ENCODE measurements at places on chromosomes 4 and X. TPM values are rescaled to one million over a fixed set of nuclear protein-coding genes. Genes with fewer than 3 reads are reported as not detected.
A peak's percentile ranks its signal among the peaks of the same experiment; 100 is the strongest.

GRCh38 chr4:76705472-76705871, 192.5 kb downstream of the SOWAHB start:
- no peaks in the 10 kb centered on the region for H3K36me3 ChIP-seq
- no peak overlapping the region for H3K4me3 ChIP-seq
- no peaks in the 10 kb centered on the region for H3K27me3 ChIP-seq
- DNase-seq = no peak
- H3K27ac ChIP-seq = no peak overlapping the region
- H3K4me1 ChIP-seq = peaks cover 12% of the 10 kb centered on the region

DNA sequence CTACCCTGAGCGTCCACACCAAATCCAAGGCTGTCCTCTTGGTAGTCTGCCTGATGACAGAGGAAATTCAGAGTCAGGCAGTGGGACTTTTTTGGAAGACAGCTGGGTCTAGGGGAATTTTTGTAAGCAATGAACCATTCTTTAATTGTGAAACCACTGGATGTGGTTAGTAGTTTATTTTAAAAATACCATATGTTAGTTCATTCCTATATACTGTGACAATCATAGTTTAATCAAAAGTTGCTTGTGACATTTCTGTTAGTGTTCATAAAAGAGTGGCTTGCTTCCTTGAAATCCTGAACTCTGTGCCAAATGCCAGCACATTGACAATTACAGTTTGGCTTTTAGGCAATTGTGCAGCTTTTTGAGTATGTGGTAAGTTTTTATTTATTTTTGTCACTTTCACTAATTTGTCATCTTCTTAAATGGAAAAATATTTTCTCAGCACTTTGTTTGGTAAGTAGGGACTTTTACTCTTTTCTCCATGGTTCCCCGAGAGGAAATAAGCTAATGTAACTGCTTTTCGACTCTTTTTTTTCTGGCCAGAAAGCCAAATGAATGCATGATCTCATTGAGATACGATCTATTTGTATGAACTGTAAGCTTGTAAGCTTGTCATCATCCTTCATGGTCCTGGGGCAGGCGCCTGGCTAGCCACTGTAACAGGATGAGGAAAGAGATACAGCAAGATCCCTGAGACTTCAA, 72.6 kb upstream of the SLC4A4 start:
- H3K4me3 ChIP-seq = no peak overlapping the region
- H3K27me3 ChIP-seq = no peaks in the 10 kb centered on the region
- no peaks in the 10 kb centered on the region for H3K36me3 ChIP-seq
- no peak overlapping the region for H3K27ac ChIP-seq

DNA sequence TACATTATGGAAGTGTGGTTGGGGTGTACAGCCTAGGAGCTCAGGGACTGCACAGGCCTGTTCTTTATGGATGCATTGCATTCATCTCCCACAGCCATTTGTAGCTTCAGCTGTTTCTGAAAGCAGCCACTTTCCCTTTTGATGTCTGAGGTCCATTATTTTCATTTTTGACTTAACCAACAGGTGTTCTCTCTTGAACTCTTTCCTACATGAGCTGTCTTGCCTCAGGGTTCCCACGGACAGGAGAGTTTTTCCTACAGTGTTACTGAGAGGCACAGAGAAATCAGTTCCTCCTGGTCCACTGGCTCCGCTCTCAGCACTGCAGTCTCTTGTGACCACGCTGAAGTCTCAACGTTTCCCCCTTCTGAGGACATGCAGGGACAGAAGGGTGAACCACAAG, 87.2 kb downstream of the RASL11B start:
- no peak for DNase-seq
- H3K27me3 ChIP-seq = no peaks in the 10 kb centered on the region
- no peak overlapping the region for H3K4me3 ChIP-seq
- peaks cover 37% of the 10 kb centered on the region for H3K4me1 ChIP-seq
- H3K36me3 ChIP-seq = no peaks in the 10 kb centered on the region
- H3K27ac ChIP-seq = no peak overlapping the region

DNA sequence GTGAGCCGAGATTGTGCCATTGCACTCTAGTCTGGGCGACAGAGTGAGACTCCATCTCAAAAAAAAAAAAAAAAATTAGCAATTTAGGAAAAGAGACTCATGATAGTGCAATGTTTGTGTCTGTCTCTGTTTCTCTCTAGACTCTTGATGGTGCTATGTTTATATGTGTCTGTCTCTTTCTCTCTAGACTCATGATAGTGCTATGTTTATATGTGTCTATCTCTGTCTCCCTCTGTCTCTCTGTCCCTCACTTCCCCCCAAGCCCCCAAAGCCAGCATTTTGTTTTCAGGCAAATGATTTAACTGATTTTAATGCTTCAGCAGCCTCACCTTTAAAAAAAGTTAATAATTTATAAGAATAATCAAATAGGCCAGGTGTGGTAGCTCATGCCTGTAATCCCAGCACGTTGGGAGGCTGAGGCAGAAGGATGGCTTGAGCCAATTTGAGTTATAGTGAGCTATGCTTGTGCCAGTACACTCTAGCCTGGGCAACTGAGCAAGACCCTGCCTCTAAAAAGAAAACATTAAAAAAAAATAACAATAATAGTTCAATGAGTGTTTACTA, 6.9 kb downstream of the MOB1B start:
- no peak overlapping the region for H3K4me3 ChIP-seq
- no peaks in the 10 kb centered on the region for H3K27me3 ChIP-seq
- no peaks in the 10 kb centered on the region for H3K36me3 ChIP-seq
- H3K27ac ChIP-seq = no peak overlapping the region

- no peaks in the 10 kb centered on the region for H3K36me3 ChIP-seq
- DNase-seq = no peak
- H3K27me3 ChIP-seq = no peaks in the 10 kb centered on the region
- no peak overlapping the region for H3K4me3 ChIP-seq
- no peaks in the 10 kb centered on the region for H3K4me1 ChIP-seq
Observed at GRCh38 chr4:120293341-120293740, 226.7 kb upstream of the MAD2L1 start.

DNA sequence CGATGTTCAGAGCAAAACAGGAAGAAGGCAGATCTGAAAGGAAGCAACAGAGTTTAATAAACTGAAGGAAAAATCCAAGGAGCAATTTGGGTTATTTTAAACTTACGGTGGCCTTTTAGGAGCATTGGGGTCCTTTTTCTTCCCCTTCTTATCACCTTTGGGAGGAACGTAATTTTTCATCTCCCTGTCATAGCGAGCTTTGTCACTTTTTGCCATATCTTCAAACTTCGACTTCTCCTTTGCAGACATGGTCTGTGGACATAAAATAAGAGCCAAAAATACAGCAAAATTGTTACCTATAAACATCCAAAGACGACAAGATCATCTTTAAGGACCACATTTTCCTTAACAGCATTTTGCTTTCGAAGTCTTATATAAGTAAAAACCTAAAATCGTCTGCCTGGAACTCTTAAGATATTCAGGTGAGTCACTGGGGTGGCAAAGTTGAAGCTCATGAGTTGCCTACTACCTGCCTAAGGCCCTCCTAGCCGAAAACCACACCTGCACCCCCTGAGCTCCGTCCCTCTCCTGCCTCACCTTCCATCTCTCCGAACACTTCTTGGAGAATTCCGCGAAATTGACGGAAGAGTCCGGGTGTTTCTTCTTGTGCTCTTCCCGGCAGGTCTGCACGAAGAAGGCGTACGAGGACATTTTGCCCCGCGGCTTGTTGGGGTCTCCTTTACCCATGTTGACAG, 1.0 kb downstream of the HMGB2 start:
- peak; percentile 37 for DNase-seq
- peak overlapping the region; percentile 57 for H3K4me3 ChIP-seq
- H3K27ac ChIP-seq = no peak overlapping the region
- H3K36me3 ChIP-seq = no peaks in the 10 kb centered on the region
- peaks cover 15% of the 10 kb centered on the region for H3K4me1 ChIP-seq
- H3K27me3 ChIP-seq = no peaks in the 10 kb centered on the region

DNA sequence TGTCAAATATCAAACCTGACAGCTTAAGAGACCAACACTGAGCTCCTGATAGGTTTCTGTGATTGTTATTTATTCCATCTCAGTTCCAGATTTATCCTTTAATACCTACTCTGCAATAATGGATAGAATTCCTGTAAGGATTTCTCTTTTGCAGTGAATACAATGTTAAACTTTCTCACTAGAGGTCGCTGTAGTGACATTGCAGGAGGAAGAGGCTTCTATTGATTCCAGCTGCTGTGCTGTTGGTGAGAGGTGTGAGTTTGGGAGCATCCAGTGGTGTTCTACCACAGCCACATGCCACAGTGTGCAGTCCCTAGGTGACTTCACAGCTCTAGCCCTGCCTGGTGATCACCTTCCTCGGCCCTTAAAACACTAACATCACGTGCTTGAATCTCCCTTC, 34.6 kb upstream of the DCAF8L2 start:
- no peaks in the 10 kb centered on the region for H3K36me3 ChIP-seq
- H3K27ac ChIP-seq = no peak overlapping the region
- H3K4me3 ChIP-seq = no peak overlapping the region
- no peaks in the 10 kb centered on the region for H3K4me1 ChIP-seq
- no peaks in the 10 kb centered on the region for H3K27me3 ChIP-seq

DNA sequence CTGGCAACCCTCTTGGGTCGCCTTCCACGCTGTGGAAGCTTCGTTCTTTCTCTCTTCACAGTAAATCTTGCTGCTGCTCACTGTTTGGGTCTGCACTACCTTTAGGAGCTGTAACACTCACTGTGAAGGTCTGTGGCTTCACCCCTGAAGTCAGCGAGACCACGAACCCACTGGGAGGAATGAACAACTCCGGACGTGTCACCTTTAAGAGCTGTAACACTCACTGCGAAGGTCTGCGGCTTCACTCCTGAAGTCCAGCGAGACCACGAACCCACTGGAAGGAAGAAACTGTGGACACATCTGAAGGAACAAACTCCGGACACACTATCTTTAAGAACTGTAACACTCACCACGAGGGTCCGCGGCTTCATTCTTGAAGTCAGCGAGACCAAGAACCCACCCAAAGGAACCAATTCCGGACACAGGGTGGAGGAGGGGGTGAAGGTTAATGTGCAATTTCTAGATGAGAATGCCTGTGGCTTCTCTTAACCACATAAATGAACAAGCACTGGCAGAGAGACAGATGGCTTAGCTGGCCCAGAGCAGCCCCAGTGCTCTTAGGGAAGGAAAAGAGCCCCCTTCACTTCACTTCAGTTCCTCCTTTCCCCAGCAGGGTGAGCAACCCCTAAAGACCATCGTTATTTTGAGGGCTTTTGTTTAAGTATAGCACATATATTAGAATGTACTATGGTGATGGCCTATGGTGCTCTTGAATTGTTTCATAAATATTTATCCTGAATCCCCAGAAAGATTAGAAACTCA, 73.0 kb downstream of the LUZP4 start:
- H3K4me3 ChIP-seq = no peak overlapping the region
- no peak overlapping the region for H3K27ac ChIP-seq
- no peak for DNase-seq
- H3K27me3 ChIP-seq = peaks cover 14% of the 10 kb centered on the region
- H3K36me3 ChIP-seq = no peaks in the 10 kb centered on the region
- H3K4me1 ChIP-seq = no peaks in the 10 kb centered on the region

- no peak overlapping the region for H3K27ac ChIP-seq
- H3K4me1 ChIP-seq = no peaks in the 10 kb centered on the region
- H3K4me3 ChIP-seq = no peak overlapping the region
Observed at GRCh38 chrX:97895751-97896150, 1012.0 kb downstream of the RPA4 start.

DNA sequence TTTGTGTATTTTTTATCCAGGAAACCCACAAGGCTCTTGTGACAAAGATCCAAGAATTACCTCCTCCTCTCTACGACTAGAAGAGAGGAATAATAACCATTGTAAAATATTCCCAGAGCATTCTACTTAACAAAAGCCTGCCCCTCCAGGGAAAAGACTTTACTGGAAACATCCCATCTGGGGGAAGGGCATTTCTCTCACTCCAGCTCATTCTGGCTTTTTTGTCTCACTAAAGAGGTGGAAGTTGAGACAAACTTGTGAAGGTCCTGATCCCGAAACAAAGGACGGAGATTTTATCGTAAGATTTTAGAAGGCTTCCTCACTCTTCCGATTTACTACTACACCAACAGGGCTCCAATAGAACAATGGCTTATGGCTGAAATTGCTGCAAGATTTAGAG, 692.0 kb upstream of the GRID2 start:
- DNase-seq = no peak
- no peaks in the 10 kb centered on the region for H3K4me1 ChIP-seq
- H3K27ac ChIP-seq = no peak overlapping the region
- H3K27me3 ChIP-seq = no peaks in the 10 kb centered on the region
- no peak overlapping the region for H3K4me3 ChIP-seq

- H3K27ac ChIP-seq = peak overlapping the region; percentile 76
- H3K27me3 ChIP-seq = peaks cover 13% of the 10 kb centered on the region
- no peaks in the 10 kb centered on the region for H3K36me3 ChIP-seq
- DNase-seq = peak; percentile 43
- peaks cover 30% of the 10 kb centered on the region for H3K4me1 ChIP-seq
- H3K4me3 ChIP-seq = no peak overlapping the region
Observed at GRCh38 chrX:53280331-53281320, 758 bp downstream of the IQSEC2 start.

DNA sequence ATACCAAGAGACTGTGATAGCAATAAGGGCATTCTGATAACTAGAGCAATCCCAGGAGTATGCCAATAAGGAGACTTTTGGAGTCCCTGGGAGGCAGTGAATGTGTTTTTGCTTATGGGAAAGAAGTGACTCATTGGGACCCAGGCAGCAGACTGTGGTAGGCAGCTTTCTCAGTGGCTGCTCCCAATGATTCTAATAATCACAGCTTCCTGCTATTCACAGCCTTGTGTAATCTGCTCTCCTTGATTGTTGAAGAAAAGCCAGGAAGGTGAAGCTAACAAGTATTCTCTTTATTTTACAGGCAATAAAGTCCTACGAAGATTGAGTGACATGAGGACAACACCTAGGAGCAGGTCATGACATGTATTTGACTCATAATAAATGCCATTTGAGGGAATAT, 70.3 kb upstream of the DDX60 start:
- no peaks in the 10 kb centered on the region for H3K4me1 ChIP-seq
- no peak overlapping the region for H3K4me3 ChIP-seq
- no peaks in the 10 kb centered on the region for H3K27me3 ChIP-seq
- no peak overlapping the region for H3K27ac ChIP-seq
- DNase-seq = no peak

- H3K27me3 ChIP-seq = no peaks in the 10 kb centered on the region
- no peak for DNase-seq
- peak overlapping the region; percentile 89 for H3K4me3 ChIP-seq
- no peaks in the 10 kb centered on the region for H3K36me3 ChIP-seq
- H3K4me1 ChIP-seq = peaks cover 18% of the 10 kb centered on the region
- H3K27ac ChIP-seq = no peak overlapping the region
Observed at GRCh38 chr4:48905363-48906015, 1.1 kb downstream of the OCIAD2 start.

GRCh38 chr4:124642846-124643245, 69.7 kb downstream of the ANKRD50 start:
- H3K4me1 ChIP-seq = no peaks in the 10 kb centered on the region
- H3K36me3 ChIP-seq = no peaks in the 10 kb centered on the region
- H3K27me3 ChIP-seq = no peaks in the 10 kb centered on the region
- H3K27ac ChIP-seq = no peak overlapping the region

The HCFC1 gene
- total RNA-seq = 61.8 TPM

The NSUN7 gene
- total RNA-seq = 0.91 TPM

The SORBS2 gene
- total RNA-seq = 572 TPM

The CXorf65 gene
- not detected for total RNA-seq

The BEND2 gene
- total RNA-seq = not detected

The TEX13B gene
- total RNA-seq = not detected

The PAK3 gene
- 1.3 TPM for total RNA-seq

Data from adrenal gland (tissue), 19 donors.